ENCODE measurements at places on chromosomes 5 and 9. TPM values are rescaled to one million over a fixed set of nuclear protein-coding genes. Genes with fewer than 3 reads are reported as not detected.

The NUTM2F gene
- total RNA-seq, result not detected

The PPP3R2 gene
- not detected for total RNA-seq

The GZMA gene
- total RNA-seq, result 356 TPM

The GRM6 gene
- total RNA-seq, result not detected

The CCDC192 gene
- not detected for total RNA-seq

The ST8SIA4 gene
- 37.5 TPM for total RNA-seq

The TNFSF8 gene
- total RNA-seq, result 55.3 TPM

The KLF4 gene
- total RNA-seq, result 1.9 TPM

The IL33 gene
- total RNA-seq, result not detected

The NUTM2G gene
- not detected for total RNA-seq

The OTULINL gene
- total RNA-seq, result 68.3 TPM

The C5 gene
- total RNA-seq, result 1.3 TPM

The PPP2CA gene
- total RNA-seq, result 167 TPM

The DMRT1 gene
- total RNA-seq, result not detected

GRCh38 chr5:65305913-65306312 is 175.8 kb downstream of the ADAMTS6 start:
- no peak for DNase-seq

DNA sequence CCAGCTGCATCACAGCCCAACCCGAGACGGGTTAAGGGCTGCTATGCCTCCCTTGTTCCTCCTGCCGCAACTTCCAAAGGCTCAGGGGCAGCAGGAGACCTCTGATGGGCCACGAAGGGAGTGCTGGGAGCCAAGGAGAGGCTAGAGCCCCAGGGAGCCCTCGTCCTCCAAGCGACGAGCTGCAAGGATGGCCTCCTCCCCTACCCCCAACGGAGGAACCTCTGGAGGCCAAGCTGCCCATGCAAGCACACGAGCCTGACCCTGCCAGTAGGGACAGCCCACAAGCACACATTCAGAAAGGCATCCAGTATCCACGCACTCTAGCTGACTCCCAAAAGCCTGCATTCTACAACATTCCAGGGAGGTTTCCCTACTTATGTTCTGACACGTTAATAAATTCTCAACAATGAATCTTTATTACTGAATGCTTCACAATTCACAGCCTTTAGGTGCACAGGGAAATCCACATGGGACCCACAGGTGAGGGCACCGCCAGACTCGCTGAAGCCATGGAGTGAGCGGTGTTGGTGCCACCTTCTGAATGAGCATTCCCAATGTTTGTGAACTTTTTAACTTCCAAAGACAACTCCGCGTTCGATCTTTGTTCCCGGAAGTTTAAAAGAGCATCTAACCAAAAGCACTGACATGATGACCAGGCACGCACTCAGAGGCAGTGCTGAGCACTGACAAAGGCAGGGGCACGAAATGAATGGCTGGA is 28.7 kb downstream of the IPPK start:
- no peak for DNase-seq

- no peak for DNase-seq
Measured at GRCh38 chr9:124254261-124254682, 3.5 kb upstream of the NEK6 start.

DNA sequence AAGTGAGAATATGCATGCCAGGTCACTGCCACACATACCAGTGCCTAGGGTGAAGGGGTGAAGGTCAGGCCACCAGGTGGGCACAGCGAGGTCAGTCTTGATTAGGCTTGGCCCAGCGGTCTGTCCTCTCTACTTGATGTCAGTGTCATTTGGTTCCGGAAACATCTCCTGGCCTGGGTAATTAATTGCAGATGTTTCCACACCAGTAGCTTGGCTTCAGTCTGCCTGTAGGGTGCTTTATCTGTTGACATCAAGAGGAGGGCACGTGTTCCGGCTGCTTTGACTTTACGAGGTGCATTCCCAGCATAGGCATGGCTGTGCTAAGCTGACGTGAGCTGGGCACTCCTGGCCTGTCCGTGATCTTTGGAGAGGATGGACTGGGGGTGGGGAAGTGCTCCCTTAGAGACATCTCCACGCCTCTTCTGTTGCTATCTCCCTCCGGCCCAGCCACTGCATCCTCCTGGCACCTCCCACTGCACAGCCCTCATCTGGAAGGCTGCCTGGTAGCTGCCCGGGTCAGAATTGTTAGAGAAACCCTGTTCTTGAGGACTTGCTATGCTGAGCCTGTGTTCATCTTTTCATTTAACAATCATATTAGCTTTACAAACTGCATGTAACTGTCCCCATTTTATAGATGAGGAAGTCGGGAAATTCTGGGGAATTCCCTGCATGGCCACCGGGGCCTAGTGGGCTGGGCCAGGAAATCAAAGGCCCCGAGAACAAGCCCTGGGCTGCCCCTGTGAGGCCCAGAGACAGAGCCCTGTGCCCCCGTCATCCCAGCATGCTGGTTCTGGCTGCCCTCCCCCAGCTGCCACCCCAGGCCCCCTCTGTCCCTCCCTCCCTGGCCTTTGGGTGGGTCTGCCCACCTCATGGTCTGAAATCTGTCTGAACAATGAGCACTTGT is 29.1 kb downstream of the JADE2 start:
- no peak for DNase-seq

DNA sequence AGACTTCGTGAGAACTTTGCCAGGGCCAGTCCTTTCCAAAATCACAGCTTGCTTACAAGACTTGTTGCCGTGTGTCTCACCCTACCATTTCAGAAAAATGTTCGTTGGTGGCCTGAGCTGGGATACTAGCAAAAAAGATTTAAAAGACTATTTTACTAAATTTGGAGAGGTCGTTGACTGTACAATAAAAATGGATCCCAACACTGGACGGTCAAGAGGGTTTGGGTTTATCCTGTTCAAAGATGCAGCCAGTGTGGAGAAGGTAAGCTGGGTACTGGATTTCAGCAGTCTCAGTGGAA is 1.4 kb downstream of the HNRNPAB start:
- no peak for DNase-seq

GRCh38 chr5:170937072-170937471 is 75.3 kb downstream of the RANBP17 start:
- DNase-seq, result no peak

- no peak for DNase-seq
Measured at GRCh38 chr9:9117866-9118265, 1318.3 kb upstream of the DMAC1 start.

GRCh38 chr9:130692321-130692720 is 1.3 kb upstream of the EXOSC2 start:
- no peak for DNase-seq

GRCh38 chr9:36985769-36986467 is 48.1 kb downstream of the PAX5 start:
- no peak for DNase-seq

DNA sequence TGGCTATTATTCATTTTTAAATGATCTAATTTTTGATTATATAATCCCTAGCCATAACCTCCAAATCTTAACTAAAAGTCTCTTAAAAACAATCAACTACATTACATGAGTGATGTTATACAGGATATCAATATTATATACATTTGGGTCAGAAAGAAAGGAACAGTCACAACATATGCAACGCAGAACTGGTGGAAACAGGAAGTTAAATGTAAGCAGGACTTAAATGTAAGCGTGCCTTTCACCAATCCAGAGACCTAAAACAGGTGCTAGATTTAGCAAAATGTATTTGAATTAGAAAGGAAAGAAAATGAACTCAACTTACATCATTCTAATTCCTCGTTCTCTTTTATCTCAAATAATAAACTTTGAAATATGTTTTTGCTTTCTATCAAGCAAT is 738.5 kb downstream of the PTPRD start:
- DNase-seq, result no peak

- DNase-seq, result no peak
Measured at GRCh38 chr5:18771097-18771610, 1136.9 kb downstream of the TAF11L14 start.

- no peak for DNase-seq
Measured at GRCh38 chr9:101235105-101235866, 149.5 kb downstream of the BAAT start.

GRCh38 chr9:123812984-123813383 is 116.9 kb downstream of the DENND1A start:
- no peak for DNase-seq

GRCh38 chr5:150600616-150601490 is 39.6 kb upstream of the SYNPO start:
- DNase-seq, result no peak

- no peak for DNase-seq
Measured at GRCh38 chr5:5335700-5336264, 86.7 kb upstream of the ICE1 start.

DNA sequence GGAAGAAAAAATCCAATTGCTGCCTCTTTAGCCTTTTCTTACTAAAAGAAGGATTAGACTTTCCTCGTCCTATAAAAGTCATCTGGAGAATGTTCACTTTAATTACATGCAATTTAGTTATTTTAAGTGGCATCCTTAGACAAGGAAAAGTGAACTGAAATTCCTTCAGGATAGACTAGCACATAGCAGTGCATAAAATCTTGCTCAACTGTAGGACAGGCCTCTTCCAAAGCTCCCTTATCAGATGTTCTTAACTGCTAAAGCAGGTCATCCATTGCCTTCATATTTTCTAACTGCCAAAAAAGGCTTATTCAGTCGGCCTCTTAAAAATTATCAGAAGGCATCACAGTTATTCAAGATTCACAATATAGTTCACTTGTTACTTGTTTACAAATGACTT is 396.5 kb downstream of the DMRT2 start:
- no peak for DNase-seq

DNA sequence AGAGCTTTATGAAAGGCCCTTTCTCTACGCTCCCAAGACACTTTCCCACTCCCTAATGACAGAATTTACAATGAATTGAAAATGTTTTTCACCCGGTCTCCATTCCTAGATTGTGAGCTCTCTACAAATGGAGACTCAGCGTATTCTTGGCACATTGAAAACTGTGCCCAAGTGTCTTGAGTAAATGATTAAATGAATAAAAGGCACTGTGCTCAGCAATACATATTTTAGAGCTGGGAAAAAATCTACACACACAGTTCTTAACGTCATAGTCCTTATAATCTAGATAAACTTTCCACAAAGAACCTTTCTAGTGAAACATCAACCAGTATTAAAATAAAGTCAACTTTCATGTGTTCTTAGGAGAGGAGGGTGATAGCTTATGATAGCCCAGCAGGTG is 634.0 kb downstream of the RAB3C start:
- DNase-seq, result no peak

GRCh38 chr5:15834596-15835245 is 334.7 kb downstream of the FBXL7 start:
- DNase-seq, result no peak

DNA sequence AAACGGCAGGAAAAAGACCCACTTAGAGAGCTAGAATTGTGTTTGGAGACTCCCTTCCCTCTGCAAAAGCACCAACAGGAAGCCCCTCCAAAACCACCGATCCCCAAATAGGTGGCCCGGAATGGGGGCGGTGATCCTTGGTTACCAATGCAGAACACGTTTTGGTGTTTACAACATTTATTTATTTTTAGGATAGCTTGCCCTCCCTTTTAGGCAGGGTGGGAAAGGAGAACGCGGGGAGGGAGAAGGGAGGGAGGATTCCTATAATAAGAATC is 579 bp upstream of the NTRK2 start:
- no peak for DNase-seq

DNA sequence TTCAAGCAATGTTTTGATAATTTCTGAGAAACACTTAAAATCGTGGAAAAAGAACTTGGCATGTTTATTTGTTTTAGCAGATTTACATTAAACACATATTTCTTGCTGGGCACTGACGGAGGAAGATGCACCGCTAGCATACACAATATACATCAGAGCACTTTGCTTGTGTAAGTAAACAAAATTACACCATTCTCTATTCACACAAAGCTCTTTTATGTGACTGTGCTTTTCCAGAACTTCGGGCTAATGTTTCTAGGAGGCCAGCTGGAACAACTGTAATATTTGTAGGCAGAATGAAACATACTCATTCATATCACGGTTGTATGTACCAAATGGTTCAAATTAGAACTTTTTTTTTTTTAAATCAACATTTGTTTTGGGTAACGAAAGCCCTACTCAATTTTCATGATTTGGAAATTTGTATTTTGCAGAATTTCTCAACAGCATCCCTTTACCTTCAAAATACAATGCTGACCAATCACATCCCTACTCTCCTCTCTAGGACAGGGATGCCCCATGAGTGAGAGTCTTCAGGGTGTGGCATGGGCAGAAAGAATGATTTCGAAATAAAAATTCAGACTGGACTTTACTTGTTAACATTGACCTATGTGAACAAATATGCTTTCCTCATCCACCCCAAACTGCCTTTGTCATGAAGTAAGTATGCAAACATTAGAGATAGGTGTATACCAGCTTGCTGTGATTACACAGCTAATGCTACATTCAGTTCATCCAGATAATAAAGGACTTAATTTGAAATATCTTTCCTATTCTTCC is 425.1 kb downstream of the BNC2 start:
- DNase-seq, result no peak

Data from activated CD8-positive, alpha-beta T cell treated with anti-CD3 and anti-CD28 coated beads, Interleukin-2, amount 10 ng/mL, durations not matched to agents 7 days and 5 days (primary cell).